ENCODE measurements at places on chromosomes 11 and 22.

- no peaks in the 10 kb centered on the region for H3K27me3 ChIP-seq
- H3K4me3 ChIP-seq, result no peak overlapping the region
- no peaks in the 10 kb centered on the region for H3K4me1 ChIP-seq
- H3K36me3 ChIP-seq, result no peaks in the 10 kb centered on the region
- DNase-seq, result no peak
Observed at GRCh38 chr11:108985236-108985944, 320.5 kb downstream of the DDX10 start.

- H3K4me3 ChIP-seq, result no peak overlapping the region
- no peak overlapping the region for H3K27ac ChIP-seq
- no peak for DNase-seq
- no peaks in the 10 kb centered on the region for H3K36me3 ChIP-seq
Observed at GRCh38 chr11:88475991-88476418, 138.5 kb upstream of the CTSC start.

DNA sequence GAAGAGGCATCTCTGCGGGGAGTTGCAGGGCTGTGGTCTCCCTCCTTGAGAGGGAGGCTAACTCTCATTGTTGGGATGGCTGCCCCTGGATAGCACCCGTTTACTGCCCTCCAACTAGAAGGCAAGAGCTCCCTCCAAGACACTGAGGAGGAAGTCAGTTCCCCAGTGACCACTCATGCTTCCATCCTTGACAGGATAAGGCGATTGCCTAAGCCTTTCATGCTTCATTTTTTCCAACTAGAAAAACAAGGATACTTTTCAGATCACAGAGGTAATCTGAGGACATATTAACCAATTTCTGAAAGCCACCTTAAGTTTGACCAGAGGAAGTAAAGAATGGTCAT is 186.6 kb downstream of the MAML2 start:
- no peaks in the 10 kb centered on the region for H3K36me3 ChIP-seq
- peaks cover 41% of the 10 kb centered on the region for H3K4me1 ChIP-seq
- DNase-seq, result no peak
- no peaks in the 10 kb centered on the region for H3K27me3 ChIP-seq
- H3K4me3 ChIP-seq, result no peak overlapping the region

DNA sequence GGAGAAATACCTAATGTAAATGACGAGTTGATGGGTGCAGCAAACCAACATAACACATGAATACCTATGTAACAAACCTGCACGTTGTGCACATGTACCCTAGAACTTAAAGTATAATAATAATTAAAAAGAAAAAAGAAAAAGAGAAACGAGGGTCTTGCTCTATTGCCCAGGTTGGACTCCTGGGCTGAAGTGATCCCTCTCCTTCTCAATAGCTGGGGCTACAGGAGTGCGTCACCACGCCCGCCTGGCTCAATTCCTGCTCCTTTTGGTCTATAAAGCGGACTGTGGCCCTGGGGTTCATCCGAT is 521 bp upstream of the PTS start:
- peak overlapping the region; percentile 69 for H3K4me3 ChIP-seq
- peaks cover 31% of the 10 kb centered on the region for H3K4me1 ChIP-seq
- peak overlapping the region; percentile 99 for H3K27ac ChIP-seq
- no peaks in the 10 kb centered on the region for H3K27me3 ChIP-seq
- H3K36me3 ChIP-seq, result no peaks in the 10 kb centered on the region
